Stimulated activated CD8-positive, alpha-beta memory T cell treated with anti-CD3 and anti-CD28 coated beads, Interleukin-12 subunit alpha, Interleukin-12 subunit beta, amount 100 ng/mL, for 4 hours (primary cell): ENCODE measurements at places on chromosomes 1 and 21.

DNA sequence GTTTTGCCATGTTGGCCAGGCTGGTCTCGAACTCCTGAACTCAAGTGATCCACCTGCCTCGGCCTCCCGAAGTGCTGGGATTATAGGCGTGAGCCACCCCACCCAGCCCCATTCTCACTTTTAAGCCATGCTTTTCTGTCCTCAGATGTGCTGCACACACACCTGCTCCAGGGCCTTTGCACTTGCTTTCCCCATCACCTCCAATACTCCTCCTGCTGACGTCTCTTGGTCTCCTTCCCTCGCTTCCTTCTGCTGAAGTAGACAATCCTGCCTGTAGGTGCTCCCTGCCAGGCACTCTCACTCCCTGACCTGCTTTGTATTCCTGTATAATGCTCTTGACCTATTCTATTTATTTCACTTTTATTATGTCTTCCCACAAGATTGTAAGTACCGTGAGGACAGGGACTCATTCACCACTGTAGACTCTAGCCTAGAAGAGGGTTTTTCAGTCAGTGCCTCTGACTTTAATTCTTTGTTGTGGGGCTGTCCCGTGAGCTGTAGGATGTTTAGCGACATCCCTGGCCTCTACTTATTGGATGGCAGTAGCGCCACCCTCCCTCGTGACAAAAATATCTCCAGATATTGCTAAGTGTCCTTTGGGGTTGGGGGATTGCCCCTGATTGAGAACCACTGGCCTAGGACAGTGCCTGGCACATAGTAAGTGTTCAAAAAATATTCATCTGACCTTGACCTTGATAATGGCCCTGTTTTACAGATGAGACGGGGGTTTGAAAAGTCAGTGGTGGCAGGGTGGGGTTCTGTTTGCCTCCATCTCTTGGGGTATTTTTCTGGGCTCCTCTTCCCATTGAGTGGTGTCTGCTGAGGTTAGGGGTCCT, 4.6 kb downstream of the TNFRSF1B start:
- no peak for DNase-seq

DNA sequence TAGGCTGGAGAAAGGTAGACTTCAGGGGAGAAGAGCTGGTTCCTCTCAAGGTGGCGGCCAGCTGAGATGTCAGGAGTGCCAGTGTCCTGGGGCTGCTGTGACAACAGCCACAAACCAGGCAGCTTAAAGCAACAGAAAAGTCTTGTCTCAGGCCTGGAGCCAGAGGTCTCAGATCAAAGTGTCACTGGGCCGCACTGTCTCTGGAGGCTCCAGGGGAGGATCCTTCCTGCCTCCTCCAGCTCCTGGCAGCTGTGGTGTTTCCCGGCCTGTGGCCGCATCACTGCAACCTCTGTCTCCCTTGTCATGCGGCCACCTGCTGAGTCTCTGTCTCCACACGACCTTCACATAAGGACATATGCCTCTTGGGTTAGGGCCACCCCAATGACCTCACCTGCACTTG, 24.4 kb upstream of the TSPEAR start:
- no peak for DNase-seq

DNA sequence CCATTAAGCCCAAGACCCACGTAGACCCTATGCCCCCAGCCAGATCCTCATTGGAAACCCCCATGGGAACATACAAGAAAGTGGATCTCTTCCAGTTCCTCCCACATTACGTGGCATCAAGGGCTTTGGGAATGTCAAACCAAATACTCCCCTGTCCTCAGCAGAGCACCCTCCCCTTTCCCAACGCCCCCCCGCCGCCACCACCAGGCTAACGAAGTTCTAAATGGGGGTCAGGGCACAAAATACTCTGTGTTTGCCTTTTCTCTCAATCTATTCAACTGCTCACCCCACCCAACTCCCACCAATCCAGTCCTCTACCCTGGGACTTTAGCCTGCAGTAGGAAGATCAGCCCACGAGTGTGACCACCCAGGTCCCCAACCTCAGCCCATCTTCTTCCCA, 24.5 kb downstream of the NEK2 start:
- no peak for DNase-seq

DNA sequence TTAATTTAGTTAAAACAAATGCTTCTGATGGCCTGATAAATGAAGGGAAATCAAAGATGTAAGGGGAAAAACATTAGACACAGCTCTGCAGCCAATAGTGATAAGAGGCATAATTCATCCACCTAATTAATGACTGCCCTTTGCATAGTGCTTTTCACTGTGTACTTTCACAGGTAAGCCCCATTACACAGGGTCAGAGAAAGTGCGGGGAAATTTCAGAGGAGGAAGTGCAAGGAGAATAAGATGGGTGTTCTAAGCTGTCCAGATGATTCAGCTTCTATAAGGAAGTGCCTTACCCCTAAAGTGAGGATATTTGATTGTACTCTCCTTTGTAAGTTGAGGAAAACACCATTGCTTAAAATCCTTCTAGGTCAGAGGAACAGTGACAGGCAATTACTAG, 88.0 kb downstream of the NR5A2 start:
- no peak for DNase-seq

- no peak for DNase-seq
These were observed 3.2 kb downstream of the FCRL2 start for GRCh38 chr1:157773493-157774350.

DNA sequence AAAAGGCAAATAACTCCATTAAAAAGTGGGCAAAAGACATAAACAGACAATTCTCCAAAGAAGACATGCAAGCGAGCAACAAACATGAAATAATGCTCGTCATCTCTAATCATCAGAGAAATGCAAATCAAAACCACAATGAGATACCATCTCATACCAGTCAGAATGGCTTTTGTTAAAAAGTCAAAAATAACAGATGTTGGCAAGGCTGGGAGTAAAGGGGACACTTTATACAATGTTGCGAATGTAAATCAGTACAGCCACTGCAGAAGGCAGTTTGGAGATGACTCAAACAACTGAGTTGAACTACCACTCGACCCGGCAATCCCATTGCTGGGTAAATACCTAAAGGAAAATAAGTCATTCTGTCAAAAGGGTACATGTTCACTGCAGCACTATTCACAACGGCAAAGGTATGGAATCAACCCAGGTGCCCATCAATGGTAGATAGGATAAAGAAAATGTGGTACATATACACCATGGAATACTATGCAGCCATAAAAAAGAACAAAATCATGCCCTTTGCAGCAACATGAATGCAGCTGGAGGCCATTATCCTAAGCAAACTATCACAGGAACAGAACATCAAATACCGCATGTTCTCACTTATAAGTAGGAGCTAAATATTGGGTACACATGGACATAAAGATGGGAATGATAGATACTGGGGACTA, 25.9 kb downstream of the TSPAN2 start:
- no peak for DNase-seq
